ENCODE measurements at places on chromosomes 12 and 14.

- no peak for DNase-seq
Measured at GRCh38 chr14:21043974-21044618, 1.9 kb downstream of the RNASE7 start.

DNA sequence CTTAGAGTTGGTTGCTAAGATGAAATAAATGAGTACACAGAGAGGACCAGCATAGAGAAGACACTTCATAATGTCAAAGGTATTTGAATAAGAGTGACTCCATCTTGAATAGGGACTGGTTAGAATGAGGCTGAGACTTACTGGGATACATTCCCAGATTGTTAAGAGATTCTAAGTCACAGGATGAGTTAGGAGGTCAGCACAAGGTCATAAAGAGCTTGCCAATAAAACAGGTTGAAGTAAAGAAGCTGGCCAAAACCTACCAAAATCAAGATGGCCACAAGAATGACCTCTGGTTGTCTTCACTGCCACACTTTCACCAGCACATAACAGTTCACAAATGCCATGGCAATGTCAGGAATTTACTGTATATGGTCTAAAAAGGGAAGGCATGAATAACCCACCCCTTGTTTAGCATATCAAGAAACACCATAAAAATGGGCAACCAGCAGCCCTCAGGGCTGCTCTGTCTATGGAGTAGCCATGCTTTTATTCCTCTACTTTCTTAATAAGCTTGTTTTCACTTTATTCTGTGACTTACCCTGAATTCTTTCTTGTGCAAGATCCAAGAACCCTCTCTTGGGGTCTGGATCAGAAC lies 8.3 kb upstream of the SERPINA1 start:
- no peak for DNase-seq

GRCh38 chr14:101005447-101005846 lies 101.9 kb upstream of the RTL1 start:
- peak; percentile 42 for DNase-seq

- DNase-seq: no peak
Measured at GRCh38 chr14:39673270-39673711, 241.1 kb upstream of the FBXO33 start.

- no peak for DNase-seq
Measured at GRCh38 chr14:55136885-55137786, 8.1 kb downstream of the LGALS3 start.

DNA sequence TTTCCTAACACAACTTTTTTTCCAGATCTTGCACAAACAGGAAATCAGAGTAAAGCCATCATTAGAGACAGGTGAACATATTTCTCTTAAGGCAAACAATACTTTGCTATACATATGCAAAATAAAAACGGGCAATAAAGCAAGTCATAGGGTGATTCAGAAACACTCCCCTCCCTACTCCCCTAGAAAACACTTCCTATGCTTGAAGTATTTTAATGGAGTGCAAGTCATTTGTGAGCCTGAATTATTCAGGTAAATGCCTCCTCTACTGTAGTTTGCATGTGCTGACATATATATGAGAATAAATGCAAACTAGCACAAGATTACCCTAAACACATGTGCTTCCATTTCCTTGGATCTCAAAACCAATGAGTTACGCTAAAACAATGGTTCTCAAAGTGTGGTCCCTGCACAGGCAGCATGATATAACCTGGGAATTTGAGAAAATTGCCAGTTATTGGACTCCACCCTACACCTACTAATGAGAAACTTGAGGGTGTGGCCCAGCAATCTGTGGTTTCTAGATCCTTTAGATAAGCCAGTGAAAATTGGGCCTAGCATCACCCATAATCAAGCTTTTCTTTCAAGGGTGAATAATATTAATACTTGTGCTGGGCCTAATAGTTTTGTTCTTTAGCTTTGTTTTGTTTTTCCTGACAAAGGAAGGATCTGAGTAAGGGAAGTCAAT lies 159.7 kb upstream of the BMP4 start:
- DNase-seq: no peak

DNA sequence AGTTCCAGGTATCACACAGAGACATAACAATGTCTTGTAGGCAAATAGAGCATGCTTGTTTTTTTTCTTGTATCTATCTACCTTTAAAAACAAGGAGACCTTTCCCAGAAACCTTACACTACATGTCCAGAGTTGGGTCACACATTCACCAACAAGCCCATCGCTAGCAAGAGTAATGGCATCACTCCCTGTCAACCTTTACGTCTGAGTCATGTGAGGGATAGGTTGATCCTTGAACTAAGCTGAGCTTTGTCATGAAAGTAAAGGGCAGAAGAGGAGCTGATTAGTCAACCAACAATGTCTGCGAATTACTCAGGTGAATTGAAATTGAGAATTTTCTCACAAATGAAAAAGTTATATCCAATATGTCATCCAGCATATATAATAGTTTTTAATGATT lies 219.4 kb downstream of the CNTN1 start:
- DNase-seq: no peak

DNA sequence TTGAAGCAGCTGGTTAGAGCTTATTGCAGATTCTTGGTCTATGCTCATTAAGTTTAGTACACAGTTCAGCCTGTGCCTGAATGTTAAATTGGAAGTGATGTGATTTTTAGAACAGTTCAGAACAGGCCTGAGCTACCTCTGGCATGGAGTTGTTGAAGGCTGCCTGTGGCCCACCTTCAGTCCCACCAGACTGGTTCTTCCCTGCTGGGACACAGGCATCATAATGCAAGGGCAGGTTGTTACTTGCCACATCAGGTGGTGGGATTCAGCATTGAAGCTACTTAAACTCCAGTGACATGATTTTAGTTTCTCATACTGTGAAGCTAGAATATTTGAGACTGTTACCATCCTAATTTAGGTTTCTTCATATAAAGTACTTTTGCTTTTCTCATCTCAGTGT lies 49.4 kb downstream of the PROX2 start:
- DNase-seq: no peak

DNA sequence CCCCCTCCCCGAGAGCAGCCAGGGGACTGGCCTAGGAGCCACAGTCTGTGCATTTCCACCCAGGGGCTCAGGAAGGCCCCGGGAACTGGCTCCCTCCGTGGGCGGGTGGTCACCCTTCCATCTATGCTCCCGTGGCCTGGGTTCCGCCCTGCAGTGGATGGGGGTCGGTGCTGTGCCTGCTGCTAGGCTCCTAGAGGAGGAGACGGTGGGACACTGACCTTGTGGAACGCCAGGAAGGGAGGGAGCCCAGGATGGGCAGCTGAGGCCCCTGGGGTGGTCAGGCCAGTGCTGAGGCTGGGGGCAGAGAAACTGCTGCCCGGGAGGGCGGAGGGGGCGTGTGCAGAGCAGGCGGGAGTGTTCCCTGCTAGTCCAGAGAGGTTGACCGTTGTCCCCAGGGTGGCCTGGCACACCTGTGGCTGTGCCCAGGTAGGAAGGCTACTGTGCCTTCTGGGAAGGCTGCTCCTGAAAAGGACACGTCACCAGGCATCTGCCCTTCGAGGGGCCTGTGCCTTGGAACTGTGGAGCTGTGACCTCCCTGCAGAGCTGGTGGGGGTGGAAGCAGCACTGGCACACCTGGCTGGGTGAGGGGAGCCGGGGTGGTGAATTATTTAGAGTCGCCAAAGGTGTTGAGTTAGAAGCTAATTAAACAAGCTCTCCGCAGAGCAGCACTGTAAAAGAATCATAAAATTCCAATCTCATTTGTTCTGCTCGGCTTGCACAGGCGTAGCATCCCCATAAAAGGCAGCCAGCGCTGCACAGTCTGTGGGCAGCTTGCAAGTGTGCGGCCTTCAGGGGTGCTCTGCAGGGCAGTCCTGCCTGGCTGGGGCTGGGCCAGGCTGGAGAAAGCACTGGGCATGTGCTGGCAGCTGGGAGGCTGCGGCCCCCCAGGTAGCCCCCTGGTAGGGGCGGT lies 145.1 kb downstream of the KIF26A start:
- no peak for DNase-seq

- peak; percentile 91 for DNase-seq
Measured at GRCh38 chr14:61103541-61104339, 122.7 kb downstream of the SLC38A6 start.

- DNase-seq: peak; percentile 32
Measured at GRCh38 chr12:98352218-98352811, 163.1 kb upstream of the TMPO start.

DNA sequence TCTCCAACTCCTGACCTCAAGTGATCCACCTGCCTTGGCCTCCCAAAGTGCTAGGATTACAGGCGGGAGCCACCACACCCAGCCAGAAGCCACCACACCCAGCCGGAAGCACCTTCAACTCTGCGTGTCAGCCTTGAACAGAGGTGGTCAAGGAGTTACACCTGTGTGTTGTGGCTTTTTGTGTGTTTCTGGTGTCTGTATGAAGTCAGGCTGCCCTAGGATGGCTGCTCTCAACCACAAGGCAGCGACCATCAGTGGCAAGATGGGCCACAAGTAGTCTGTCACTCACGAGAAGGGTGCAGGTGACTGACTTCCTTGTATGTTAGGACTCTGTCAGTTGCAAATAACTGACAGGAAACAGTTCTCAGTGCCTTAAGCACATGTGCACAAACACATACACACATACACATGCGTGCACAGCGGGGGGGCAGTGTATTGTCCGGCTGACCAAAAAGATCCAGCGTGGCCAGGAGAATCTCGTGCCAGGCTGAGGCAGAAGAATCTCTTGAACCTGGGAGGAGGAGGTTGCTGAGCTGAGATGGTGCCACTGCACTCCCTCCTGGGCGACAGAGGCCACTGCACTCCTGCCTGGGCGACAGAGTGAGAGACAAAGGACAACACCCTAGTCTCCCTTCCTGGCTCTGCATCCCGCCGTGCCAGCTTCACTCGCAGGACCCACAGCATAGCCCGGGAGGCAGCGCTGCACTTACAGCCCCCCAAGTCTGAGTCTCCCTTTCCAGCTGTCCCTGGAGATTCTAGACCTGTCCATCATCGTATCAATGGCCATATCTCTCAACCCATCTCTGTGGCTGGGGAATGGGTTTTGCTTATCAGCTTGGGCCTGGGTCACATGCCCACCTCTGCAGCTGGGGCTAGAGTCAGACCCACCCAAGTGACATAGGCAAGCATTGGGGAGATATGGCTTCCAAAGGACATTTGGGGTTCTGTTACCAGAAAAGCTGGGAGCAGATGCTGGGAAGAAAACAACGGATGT lies 13.7 kb downstream of the P2RX4 start:
- no peak for DNase-seq

- no peak for DNase-seq
Measured at GRCh38 chr12:81819991-81820633, 61.0 kb upstream of the PPFIA2 start.

DNA sequence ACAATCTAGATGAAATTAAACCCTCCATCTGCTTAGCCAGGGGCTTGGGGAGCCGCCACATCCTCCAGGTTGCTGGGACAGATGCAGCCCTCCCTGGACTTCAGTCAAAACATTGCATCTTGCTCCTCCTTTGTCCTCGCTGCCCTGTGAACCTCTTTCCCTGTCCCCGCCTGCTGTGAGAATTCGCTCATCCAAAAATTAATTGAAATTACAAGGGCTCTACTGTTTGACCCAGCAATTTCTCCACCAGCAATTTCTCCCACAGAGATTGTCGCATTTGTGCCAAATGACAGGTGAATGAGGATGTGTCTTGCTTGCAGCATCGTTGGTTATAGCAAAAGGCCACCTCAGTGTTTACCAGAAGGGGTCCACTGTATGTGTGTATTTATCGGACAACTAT lies 5.0 kb upstream of the POP5 start:
- DNase-seq: no peak

DNA sequence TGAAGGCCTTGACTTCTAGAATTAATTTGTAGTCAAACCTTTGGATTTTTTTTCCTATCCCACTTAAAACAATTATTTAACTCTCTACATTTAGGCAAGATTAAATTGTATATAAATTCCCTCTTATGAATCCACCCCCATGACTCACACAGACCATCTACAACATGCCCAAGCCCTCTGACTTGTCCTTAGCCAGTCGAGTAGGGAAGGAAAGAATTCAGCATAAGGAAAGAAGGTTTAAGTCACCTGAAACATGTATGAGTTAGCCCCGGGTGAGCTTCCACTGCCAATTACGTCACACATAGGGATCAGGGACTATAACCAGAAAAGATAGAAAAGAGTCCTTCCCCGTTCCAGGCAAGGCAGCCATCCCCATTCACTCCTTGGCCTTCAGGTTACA lies 14.9 kb upstream of the RESF1 start:
- no peak for DNase-seq

DNA sequence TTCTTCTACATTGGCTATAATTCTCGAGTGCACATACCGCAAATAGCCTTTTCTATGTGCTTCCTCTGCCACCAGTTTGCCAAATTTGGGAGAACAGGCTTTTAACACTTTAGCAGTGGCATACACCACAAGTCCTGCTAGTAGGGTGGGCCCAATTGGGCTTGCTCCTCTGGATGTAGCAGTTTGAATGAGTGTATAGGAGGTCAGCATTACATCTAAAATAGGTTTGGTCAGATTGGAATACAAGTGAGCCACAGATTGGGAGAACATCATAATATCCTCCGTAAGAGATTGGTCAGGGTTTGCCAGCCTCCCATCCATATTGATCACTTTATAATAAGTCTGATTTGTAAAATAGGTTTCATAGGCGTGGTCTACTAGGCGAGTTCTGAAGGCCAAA lies 902 bp downstream of the ABCD2 start:
- no peak for DNase-seq

DNA sequence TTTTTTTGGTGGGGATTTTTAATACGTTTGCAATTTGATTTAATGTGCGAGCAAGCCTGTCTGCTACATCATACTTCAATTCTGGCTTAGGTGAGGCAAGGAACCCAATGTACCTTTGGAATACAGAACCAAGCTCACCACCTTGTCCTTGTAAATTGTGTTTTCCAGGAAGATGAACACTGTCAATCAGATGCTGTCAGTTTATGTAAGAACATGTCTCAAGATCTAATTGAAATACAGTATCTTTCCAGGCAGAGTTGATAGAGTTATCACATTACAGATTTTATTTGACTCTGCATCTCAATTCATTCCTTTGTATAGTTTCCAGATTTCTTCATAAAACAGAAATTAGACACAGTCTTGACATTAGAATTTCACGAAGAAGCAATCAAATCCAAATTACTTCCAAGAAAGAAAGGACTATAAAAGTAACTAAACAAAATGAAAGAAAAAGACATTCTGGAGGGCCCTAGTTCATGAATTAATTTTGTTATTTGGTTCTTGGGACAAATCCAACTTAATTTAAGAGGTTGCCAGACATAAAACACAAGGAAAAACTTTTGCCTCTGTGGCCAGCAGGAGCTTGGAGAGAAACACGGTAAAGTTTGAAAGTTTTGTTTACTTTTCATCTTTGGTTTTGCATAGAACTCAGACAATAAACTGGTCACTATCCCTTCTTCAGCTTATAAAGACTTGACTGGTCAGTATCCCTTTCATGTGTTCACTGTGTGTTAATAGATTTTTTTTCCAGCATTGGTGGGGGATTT lies 16.4 kb upstream of the MED13L start:
- no peak for DNase-seq

DNA sequence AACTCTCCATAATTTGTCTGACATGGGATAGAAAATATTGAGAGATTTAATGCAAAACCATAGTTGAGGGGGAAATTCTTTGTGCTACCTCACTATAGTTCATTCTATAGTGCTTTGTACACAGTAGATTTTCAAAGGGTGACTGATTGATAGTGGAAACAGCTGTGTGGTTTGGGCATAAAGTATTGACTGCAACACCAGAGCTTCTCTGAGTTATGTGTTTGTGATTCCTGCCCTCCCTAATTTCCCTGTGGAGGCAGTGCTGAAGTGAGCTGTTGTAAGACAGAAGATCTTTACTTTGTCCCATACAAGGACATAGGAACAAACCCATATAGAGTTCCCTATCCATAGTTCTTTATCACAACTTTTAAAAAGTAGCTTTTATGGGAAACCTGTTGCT lies 47.1 kb downstream of the PTPRQ start:
- DNase-seq: no peak
